GM12892 (cell line): ENCODE measurements at places on chromosomes 11 and 22.

- DNase-seq, result no peak
Measured at GRCh38 chr22:20092477-20092854, 12.4 kb downstream of the DGCR8 start.

DNA sequence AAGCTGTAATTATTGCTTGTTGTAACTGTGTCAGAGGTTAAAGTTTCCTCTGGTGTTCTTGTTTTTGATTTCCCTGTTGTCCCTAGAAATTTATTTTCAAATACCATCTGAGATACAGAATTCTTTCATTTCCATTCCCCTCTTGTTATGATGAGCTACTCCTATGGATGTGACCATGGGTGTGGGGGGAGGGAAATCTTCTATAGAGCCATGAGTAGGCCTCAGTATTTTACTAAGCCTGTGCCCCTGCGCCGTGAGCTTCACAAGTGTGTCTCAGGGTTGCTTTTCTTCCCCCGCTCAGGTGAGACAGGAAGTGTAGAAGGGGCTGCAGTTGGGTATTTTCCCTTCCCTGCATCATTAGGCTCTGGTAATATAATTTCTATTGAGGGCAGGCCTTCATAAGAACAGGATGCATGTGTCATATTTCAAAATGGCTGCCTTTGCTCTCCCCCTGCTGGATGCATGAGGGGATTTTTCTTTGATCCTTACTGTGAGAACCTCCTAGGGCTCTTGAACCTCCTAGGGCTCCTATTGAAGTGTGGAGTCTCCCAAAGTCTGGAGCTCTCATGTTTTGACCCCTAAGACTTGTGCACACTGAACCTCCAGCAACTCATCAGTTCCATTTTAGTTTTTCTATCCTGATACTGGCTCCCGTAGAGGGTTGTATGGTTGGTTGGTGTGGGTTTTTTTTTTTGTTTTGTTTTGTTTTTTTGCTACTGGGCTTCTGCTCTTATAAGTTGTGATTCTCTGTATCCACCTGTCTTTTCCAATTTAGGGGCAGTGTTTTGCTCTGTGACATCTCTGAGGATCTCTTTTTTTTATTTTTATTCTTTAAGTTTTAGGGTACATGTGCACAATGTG is 658.2 kb downstream of the NTM start:
- DNase-seq, result no peak

- DNase-seq, result no peak
Measured at GRCh38 chr11:116697011-116697410, 75.8 kb downstream of the BUD13 start.

- DNase-seq, result no peak
Measured at GRCh38 chr11:116721988-116722387, 50.8 kb downstream of the BUD13 start.
